Fibroblast of the conjunctiva (primary cell): ENCODE measurements at places on chromosomes 1 and 21.

- DNase-seq: peak; percentile 17
Measured at GRCh38 chr1:161258439-161259344, at the start of gene PCP4L1. Gene PCP4L1 (plus strand): TSS chr1:161258745. CDS start chr1:161258975, 230 bp downstream.

DNA sequence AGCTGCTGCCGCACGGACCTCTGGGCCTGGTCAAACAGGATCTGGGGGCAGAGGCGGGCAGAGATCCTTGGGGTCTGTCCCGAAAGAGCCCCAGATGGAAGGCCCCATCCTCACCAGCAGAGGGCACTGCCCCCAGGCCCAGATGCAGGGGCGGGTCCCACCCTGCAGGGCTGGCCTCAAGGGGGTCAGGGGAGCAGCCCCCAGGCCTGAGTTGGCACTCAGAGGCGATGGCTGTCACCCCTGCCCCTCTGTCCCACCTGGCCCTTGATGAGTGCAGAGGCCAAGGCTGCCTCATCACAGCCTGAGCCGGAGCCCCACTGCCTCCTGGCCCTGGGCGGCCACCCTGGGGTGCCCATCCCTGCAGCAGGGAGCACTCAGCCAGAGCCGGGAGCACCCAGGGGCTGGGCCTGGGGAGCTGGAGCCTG, 5.7 kb downstream of the ACAP3 start:
- no peak for DNase-seq

- DNase-seq: no peak
Measured at GRCh38 chr1:48182439-48182838, 40.1 kb upstream of the SLC5A9 start.

DNA sequence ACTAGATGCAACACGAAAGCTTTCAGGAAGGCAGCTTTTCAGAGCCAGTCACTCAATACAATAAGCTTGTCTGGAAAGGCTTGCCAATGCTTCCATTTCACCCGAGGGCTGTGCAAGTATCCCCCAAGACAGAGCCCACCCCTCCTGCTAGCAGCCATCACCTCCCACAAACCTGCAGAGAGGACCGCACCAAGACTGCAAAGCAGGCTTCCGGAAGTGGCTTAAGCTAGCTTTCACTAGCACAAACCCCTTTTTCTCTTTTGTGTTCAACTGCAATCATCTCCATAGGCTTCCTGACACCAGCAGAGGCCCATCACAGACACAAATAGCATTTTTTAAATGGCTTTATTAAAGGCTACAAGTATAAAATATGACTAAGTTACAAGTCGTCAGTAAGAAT, 31.5 kb downstream of the C1orf198 start:
- no peak for DNase-seq

DNA sequence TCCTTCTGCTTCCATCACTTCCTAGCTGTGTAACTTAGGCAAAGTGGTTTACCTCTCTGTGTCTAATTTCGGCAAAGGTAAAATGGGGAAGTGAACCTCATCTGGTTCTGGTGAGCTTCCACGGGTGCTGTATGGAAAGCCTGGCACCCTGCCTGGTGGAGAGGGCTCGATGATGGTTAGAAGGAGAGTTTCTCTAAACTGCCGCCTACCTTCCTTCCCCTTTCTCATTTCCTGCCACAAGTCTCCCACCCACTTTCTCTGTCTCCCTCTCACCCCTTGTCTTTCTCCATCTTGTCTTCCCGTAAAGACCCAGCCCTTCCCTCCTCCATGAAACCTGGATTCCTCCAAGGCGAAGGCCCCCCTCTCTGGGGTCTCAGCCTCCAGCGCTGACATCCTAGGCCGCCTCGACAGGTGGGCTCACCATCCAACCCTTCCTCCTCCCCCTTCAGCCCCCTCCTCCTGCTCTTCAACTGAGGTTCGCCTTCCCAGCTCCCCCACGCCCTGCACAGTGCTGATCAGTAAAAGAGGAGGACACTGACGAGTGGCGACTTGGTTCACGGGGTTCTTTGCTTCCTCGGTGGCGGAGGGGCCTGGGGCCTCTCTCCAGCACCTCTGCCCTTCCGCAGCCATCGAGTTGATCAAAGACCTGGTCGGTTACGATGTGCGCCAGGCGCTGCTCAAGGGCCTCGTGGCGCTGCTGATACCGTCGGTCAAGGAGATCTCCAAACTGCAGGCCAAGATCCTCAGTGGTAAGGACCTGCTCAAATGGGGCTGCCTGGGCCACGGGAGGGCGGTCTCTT, 7.3 kb downstream of the RNU5D-1 start:
- no peak for DNase-seq

DNA sequence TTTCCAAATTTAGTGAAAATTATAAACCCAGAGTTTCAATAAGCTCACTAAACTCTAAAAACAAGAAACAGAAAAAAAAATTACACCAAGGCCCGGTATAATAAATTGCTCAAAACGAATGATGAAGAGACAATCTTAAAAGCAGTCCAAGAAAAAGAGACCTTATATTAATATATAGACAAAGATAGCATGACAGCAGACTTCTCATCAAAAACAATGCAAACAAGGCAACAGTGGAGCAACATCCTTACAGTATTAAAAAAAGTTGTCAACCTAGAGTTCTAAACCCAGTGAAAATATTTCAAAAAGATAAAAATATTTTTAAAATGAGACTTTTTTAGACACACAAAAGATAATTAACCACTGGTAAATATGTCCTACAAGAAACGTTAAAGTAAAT, 46.7 kb downstream of the KIFAP3 start:
- no peak for DNase-seq

- peak; percentile 73 for DNase-seq
Measured at GRCh38 chr1:225919906-225920305, 4.1 kb downstream of the PYCR2 start.

DNA sequence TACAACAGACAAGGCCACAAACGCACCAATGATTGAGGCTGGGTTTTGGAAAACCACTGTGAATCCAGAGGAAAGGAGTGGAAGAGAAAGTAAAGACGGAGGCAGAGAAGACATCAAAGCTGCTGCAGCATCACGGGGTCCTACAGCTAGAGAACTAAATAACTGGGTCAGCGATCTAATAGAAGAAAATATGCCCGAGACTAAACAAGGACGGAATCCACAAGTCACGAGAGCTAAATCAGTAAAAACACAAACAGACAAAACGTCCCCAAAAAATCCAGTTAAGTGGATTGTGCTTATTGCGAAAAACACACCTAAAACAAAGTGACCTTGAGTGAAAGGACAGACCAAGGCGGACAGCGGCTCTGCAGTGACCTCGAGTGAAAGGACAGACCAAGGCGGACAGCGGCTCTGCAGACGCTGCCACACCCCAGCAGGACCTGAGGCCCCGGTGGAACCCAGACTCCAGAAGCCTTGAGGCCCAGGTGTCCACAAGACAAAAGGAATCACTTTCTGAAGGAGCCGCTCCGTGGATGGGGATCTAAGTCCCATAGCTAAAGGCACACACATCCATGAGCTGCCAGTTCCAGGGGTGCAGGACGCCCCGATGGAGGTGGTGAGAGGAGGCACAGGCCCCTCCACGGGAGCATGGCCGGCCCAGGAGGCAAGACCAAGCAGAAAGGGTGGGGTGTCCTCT, 6.0 kb downstream of the FTCD start:
- no peak for DNase-seq

- DNase-seq: no peak
Measured at GRCh38 chr1:106456832-106457231, 599.6 kb upstream of the PRMT6 start.

DNA sequence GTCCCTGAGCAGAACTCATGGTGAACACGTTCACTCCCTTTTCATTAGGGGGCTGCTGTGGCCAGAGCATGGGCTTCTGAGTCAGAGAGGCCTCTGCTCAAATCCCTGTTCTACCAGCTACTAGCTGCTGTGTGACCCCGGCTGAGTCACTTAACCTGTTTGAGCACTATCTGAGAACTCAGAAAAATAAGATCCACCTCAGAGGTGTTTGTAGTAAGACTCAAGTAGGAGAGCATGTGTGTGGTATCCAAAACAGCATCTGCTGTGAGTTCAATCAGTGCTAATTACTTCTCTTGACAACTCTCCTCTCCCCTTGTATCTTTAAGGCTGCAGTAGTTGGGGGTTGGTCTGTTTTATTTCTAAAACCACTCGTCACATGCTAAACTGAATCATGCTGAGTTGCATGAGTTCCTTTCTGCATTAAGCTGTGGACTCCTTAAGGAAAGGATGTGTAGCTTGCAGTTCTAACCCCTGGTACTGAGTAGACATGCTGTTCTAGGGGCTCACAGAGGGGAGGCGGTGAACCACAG, 39.7 kb upstream of the JUN start:
- no peak for DNase-seq

DNA sequence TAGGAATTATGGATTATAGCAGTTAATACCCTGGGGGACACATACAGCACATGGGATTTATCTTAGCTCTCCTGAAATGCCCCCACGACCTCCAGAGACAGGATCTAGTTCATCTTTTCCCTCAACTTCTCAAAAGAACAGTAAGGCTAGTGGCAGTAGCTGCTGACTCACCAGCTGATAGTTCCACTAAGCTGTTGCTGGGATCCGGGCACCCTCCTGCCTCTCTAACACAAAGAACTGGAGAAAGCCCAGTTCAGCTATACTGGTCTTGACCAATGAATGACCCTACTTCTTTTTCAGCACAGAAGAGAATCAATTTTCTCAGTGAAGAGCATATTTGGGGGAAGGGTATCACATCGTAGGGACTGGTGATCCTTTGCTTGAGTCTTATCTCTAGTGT, 84.1 kb downstream of the PGBD5 start:
- no peak for DNase-seq

GRCh38 chr1:59367301-59368007, 70.6 kb downstream of the FGGY start:
- peak; percentile 94 for DNase-seq

DNA sequence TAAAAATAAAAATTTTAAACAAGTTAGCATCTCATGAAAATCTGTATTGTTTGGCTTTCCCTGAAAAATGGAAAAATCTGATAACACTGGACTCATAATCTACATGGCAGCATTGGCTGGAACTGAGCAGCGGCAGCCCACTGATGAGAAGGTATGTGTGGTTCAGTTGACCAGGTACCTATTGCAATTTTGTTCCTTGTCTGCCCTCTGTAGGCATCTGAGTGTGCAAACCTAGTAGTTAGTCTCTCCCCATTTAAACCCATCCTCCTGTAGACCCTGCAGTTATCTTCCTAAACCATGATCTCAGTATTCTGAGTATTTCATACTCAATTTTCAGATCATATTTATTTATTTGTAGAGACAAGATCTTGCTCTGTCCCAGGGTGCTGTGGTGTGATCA, 59.4 kb upstream of the SERBP1 start:
- DNase-seq: peak; percentile 4

- DNase-seq: no peak
Measured at GRCh38 chr1:189374816-189375215, 1102.8 kb downstream of the BRINP3 start.

GRCh38 chr1:172185211-172185610, 235.3 kb upstream of the C1orf105 start:
- DNase-seq: peak; percentile 48

DNA sequence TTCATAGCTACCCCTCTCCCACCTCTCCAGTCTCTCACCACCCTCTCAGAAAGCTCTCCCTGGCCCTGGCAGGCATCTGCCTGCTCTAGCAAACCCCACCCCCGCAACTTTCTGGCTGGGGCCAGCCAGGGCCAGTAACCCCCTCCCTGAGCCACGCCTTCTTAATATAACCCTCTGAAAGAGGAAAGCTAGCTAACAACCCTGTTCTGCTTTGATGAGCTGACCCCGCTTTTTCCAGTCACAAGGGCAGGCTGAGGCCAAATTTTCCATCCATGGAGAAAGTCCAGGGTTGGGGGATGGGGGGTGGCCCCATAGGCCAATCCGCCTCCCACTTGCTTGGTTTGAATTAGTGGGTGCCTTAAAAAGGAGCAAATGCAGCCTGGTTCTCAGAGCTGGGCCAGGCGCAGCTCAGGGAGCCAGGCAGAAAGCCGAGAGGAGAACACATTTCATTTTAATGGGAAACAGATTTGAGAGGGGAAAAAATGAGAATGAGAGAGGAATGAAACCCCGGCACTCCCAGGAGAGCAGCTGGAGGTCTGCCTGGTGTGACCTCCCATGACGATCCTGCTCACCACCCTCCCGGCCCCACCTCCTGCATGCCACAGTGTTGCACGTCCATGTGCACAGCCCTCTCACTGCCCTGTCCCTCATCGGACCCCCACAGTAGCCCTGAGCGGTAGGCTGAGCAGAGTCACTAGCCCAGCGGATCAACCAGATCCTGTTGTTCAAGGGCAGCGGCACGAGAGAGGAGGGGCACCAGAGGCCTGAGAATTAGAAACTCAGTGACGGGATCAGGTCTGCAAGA, 62.3 kb downstream of the OPTC start:
- peak; percentile 90 for DNase-seq

GRCh38 chr1:39250460-39251240, 46.2 kb downstream of the MACF1 start:
- DNase-seq: no peak

DNA sequence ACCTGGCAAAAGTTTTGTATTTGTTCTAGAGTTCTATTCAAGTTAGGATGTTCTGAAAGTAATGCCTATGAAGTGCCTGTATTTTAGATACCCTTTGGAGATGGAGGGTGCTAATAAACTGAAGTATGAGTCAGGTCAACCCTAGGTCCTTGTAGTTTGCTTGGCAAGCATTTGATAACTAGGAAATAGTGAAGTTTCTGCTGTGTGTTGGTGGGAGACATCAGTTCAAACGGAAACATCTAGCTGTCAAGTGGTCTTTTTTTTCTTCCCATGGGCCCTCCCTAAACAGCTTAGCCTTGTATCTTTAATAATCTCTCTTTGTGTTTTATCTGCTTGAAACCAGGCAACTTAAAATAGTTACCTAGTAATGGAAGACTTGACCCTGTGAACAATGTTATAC, 4.5 kb downstream of the MRPS6 start:
- no peak for DNase-seq

GRCh38 chr1:24805534-24806301, 60.5 kb downstream of the CLIC4 start:
- DNase-seq: peak; percentile 28

DNA sequence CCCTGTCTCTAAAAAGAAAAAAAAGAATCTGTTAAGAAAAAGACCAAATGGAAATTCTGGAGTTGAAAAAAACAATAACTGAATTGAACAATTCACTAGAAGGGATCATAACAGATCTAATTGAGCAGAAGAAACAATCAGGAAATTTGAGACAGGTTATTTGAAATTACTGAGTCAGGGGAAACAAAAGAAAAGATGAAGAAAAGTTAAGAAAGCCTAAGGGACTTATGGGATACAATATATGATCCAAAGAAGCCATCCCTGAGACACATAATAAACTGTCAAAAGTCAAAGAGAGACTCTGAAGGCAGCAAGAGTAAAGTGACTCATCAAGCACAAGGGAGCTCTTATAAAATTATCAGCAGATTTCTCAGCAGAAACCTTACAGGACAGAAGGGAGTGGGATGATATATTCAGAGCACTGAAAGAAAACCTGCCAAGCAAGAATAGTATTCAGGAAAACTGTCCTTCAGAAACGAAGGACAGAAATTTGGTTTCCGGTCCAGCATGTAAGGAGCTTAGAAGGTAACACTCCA, 44.5 kb downstream of the SLC2A1 start:
- no peak for DNase-seq

- no peak for DNase-seq
Measured at GRCh38 chr21:32795376-32795775, 23.8 kb upstream of the PAXBP1 start.

- DNase-seq: no peak
Measured at GRCh38 chr1:211876851-211877590, 46.5 kb upstream of the LPGAT1 start.

GRCh38 chr1:94935034-94935433, 8.1 kb upstream of the CNN3 start:
- DNase-seq: no peak
